ENCODE measurements at places on chromosomes 13 and 19.

DNA sequence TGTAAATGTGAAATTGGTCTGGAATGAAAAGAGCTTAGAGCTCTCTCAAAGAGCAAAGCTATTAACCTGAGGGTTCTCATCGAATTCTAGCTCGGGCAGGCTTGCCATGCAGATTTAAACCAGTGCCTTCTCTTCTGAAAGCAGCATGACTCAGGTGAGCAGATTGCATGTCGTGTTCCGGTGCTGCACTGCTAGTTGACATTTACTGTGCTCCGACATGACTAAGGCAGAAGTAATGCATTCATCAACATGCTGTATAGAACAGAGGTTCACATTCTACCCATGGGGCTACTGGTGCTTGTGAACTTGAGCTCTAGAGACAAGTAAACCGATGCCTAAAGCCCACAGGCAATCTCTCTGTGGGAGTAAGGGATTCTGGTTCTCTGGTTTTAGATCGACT, 947.7 kb downstream of the EFNB2 start:
- no peak for DNase-seq

DNA sequence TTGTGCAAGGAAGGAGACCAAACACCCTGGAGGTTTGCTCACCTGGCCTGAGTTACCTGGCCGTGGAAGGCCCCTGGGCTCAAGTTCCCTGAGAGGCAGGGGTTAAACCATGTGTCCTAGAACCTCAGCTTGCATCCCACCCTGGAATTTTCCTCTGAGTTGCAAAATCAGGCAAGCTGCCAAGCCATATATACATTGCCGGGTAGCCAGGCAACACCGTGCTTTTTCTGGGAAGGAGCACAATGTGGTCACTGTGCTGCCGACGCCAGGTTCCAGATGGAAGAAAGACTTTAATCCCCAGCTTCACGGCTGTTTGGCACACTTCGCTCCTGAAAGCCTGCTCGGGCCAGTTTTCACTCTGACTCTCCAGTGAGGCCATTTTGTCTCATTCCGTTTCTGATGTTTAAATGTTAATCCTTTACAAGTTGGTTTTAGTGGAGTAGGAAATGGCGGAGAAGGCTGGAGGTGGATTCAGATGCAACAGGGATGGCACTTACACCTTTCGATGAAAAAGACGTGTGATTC, 60.1 kb upstream of the PEG3 start:
- DNase-seq, result no peak

DNA sequence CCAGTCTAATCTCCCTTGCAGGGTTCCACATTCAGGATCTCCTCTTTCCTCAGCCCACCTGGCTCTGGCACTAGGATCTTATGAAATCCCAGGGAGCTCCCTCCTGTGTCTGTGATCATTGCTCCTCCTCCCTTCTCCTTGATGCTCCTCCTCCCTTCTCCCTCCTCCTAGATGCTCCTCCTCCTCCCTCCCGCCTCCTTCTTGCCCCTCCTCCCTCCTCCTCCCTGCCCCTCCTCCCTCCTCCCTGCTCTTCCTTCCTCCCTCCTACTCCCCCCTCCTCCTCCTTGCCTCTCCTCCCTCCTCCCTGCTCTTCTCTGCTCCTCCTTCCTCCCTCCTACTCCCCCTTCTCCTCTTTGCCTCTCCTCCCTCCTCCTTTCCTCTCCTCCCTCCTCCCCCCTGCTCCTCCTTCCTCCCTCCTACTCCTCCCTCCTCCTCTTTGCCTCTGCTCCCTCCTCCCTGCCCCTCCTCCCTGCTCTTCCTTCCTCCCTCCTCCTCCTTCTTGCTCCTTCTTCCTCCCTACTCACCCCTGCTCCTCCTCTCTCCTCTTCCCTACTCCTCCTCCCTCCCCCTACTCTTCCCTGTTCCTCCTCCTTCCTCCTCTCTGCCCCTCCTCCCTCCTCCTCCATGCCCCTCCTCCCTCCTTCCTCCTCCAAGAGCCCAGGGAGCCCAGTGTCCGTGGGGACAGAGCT, 14.9 kb upstream of the ZBTB7A start:
- no peak for DNase-seq

GRCh38 chr19:6196361-6196760, 60.9 kb downstream of the ACSBG2 start:
- DNase-seq, result no peak

- DNase-seq, result no peak
Measured at GRCh38 chr19:1580957-1581356, 11.7 kb downstream of the MBD3 start.

DNA sequence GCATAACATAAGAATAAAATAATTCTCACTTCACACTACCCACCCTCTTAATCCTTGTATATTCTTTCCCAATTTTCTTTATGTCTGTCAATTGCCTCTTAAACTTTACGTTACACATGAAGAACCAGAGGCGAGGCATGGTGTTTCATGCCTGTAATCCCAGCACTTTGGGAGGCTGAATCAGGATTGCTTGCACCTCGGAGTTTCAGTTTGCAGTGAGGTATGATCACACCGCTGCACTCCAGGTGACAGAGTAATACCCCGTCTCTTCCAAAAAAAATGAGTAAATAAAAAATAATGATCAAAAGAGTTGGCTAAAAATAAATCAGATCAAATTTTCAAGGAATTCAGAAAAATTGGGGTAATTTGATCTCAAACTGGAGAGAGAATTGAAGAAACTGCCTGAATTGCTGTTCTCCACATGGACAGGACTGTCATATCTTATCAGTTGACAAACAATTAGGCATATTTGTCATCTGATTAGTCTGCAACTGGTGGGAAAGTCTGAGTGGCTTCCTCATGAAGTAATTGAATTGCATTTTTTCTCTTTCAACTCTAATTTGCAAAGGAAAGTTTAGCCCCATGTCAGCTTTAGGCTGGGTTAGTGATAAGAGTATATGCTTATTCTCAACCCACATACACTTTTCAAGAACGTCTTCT, 302.9 kb downstream of the ITGBL1 start:
- no peak for DNase-seq

DNA sequence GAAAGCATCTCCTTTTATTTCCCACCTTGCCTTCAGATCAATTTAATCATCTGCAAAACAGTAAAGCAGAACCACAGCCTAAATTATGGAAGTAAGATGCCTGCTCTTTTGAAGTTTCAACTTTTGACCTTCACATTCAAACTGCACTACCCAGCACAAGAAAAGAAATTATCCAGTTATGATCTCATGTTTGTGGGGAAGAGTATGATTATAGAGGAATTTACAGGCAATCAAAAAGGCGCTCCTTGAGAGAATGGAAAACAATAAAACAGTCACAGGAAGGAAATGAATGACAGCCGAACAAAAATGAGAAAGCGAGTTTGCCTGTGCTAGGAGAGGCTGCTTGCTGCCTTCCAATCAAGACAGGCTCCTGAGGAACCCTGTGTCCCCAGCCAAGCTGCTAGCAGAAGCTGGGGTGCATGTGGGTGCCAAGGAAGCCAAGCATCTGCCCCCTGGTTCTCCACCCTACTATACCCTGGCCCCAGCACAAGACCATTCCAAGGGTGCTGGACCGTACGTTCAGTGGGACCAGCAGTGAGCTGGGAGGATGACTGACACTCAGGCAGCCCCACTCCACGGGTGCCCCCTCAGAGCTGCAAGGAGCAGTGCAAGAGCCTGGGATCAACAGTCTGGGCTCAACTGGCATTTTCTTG, 47.8 kb downstream of the PEPD start:
- DNase-seq, result no peak

- peak; percentile 89 for DNase-seq
Measured at GRCh38 chr19:48445256-48445605, 552 bp upstream of the GRWD1 start.

DNA sequence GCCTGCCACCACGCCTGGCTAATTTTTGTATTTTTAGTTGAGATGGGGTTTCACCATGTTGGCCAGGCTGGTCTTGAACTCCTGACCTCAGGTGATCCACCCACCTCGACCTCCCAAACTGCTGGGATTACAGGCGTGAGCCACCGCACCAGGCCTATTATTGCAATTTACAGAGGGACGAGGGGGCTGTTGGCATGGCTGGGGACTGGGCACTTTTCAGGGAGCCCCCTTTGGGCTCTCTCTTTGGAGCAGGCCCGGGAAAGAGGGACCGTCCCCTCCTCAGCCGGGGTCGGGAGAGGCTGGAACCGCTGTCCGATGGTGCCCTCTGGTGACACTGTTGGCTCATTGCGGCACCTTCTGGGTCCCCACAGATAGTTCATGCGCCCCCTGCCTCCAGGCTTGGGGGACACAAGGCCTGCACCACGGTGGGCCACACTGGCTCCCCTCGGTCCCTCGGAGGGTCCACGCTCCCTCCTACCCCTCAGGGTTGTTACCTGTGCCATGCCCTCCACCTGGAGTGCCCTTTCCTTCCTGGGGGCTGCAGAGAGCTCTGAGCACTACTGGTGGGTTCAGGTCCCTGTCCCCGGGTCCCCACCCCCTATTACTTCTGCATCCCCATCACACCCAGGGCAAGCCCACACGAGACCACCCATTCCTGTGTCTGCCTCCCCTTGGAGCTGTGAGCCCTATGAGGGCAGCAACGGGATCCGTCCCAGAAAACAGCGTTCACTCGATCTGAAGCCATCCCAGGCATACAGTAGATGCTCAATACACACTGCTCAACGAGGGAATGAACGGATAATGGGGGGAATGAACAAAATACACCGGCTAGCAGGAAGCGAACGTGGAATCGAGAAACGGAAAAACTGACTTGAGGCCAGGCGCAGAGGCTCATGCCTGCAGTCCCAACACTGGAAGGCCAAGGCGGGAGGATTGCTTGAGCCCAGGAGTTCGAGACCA, 12.5 kb downstream of the FEM1A start:
- no peak for DNase-seq

GRCh38 chr19:52248241-52248640, 21.1 kb upstream of the ZNF766 start:
- DNase-seq, result no peak

GRCh38 chr19:55635334-55635717, 5.5 kb upstream of the ZNF580 start:
- no peak for DNase-seq

- DNase-seq, result no peak
Measured at GRCh38 chr13:82294226-82294625, 1588.0 kb downstream of the SLITRK1 start.

DNA sequence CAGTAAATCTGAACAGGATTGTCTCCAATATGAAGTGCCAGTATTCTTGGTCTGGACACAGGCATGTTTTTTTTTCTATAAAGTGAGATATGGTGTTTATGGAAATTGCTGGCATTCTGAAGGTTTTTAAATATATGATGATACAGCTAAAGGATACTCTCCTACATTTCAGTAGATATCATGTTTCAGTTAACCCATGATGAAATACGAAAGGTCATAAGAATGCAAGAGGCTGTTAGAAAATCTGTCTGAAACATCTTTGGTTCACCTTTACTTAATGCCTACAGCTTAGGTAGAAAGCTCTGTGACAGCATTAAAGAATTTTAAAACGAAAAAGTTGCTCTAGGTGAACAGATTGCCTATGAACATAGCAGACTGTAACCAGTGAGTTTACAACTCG, 9.1 kb downstream of the FRY start:
- no peak for DNase-seq

DNA sequence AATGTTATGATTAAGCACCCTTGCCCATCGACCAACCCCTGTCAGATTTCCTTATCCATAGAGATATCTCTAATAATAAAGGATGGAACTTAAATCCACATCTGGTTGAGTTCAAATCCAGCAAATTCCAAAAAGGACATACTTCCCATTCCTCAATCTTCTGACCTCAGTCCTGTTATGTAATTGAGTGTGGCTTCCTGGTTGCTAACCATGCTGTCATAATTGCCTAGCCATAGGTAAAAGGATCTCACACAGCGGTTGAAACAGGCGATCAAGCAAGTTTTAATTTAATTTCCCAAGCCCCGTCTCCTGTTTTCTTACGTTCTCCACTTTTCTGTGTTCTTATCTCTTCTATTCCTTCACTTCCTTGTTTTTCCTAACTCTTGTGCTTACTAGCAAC, 550.3 kb downstream of the GPC6 start:
- no peak for DNase-seq

DNA sequence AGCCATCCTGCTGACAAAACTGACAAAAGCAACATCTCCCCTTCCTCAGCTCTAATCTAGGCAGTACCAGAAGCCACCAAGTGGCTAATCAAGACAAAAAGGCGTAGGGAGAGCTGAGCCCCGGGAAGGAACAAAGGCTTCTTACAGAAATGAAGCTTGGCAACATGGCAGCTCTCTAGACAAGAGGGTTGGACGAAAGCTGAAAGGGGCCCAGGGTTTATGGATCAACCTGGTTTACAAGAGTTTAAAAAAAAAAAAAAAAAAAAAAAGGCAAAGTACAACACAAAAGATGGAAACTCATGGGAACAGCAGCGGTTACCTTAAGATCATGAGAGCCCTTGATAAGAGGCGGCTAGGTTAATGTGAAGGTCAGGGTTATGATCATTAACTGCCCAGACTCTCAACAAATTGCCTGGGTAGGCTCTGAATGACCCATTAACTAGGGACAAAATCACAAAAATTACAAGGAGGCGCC, 14.0 kb downstream of the ZC3H4 start:
- no peak for DNase-seq

- no peak for DNase-seq
Measured at GRCh38 chr19:41541990-41542584, 33.9 kb upstream of the CEACAM21 start.
